NCI-H1092 (cell line): ENCODE measurements at places on chromosomes 3 and 15.
A peak's percentile ranks its signal among the peaks of the same experiment; 100 is the strongest.

DNA sequence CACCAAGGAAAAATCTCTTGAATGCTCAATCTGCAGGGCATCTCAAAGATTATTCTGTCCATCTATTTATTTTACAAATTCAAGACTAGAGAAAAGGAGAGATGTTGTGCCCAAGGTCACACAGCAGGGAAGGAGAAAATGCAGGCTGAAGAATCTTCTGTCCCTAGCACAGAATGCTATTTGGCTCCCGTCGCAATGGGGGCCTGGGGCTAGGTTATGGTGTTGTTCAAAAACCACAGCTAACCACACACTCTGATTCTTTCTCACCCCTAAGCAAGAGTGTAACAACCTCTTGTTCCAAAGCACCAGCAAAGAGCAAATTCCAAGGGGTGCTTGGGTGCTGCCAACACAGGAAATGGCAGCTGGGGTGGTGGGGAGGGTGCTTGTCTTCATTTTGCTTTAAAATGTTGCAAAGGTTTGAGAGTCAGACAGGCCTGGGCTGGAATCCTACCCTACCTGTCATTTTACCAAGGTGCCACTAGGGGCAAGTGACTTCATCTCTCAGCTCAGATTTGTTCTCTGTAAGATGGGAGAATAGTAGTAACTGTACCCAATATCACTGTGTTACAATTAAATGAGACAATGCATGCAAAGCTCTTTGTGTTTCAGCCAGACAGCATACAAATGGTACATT, 112.5 kb downstream of the ADAMTS9 start:
- DNase-seq: no peak

DNA sequence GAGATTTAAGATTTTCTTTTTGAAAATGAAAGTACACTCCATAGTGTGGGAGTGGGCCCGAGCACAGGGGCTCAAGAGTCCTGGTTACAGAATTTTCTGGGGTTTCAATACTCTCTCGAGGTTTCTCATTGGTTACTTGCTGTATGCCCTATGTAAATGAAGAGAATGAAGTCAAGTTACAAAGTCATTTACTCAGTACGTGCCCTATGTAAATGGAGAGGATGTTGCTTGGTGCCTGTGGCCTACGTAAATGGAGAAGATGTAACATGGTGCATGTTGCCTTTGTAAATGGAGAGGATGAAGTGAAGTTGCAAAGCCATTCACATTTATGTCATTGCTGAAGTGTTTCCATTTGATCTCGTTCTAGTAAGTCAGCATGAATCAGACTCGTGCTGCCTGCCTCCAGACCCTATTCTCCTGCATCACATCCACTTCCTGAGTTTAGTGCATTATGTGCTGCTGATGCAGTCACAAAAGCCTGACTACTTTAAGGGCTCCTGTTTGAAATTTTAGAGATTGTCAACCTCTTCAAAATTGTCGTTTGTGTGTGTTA, 302.0 kb downstream of the ZBBX start:
- DNase-seq: no peak

- DNase-seq: no peak
Measured at GRCh38 chr3:71254281-71255057, 329.1 kb downstream of the FOXP1 start.

GRCh38 chr3:158794936-158795518, 6.8 kb upstream of the MFSD1 start:
- peak; percentile 5 for DNase-seq

- no peak for DNase-seq
Measured at GRCh38 chr3:10666621-10667020, 149.4 kb upstream of the SLC6A11 start.

DNA sequence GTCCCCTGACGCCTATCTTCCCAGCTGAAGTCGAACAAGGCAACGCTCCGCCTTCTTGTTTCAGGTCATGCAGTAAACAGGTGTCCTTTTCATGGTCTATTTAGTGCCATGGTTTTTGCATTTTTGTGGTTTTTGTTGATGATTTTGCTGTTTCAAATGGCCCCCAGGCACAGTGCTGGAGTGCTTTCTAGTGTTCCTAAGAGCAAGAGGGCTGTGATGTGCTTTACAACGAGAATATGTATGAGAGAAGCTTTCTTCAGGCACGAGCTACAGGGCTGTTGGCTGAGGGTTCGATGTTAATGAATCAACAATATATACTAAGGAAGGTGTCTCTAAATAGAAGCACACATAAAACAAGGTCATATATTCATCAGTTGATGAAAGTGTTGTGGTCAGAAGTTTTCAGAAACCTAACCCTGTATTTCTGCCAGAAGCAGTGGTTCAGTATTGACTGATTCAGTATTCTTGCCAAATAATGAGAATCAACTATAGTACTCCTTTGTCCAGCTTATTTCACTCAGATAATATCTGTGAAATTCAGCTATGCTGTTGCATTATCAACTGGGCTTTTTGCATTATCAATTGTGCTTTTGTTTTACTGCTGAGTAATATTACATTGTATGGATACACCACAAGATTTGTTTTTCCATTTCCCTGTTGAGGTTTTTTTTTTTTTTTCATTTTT, 18.5 kb downstream of the LIMD1 start:
- no peak for DNase-seq

GRCh38 chr15:27271258-27271657, 300.3 kb downstream of the GABRG3 start:
- peak; percentile 33 for DNase-seq

DNA sequence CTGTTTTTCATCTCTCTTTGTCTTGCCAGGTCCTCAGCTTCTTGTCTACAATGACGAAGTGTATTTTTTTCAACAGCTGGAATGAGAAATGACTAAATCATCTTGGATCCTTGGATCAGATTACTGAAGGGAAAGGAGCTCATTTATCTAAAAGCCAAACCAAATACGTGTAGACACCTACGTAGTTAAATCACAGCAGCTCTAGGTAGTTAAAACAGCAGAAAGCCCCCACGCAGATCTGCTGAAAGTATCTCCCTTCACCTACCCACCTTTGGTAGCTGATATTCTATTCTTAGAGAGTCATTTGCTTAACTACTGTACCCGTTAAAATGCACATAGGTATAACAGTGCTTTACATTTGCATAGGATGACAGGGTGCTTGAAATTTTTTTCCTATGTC, 105.5 kb upstream of the WNT5A start:
- DNase-seq: no peak

DNA sequence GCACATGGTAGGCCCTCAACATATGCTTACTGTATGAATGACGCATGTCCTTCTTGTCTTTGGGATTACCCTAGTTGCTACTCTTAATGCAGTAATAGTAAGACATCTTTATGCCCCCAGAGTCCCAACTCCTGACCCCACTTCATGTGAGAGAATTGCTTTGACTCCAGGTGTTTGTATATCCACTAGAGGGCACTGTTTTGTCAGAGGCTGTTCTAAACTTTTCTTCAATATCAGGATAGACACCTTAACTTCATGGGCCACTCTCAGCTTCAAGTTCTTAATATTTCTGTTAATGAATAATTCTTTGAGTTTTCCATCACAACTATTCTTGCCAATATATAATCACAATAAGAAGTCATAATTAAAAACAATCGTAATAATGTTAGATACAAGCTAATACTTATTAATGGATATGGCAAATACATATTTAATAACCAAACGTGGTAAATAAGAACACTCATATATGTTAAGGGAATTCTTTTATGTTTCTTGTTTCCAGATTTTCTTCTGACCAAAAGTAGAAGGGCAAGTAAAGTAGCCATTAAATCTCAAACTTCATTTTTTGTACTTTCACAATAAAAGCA, 337.2 kb upstream of the DNAJC19 start:
- no peak for DNase-seq

DNA sequence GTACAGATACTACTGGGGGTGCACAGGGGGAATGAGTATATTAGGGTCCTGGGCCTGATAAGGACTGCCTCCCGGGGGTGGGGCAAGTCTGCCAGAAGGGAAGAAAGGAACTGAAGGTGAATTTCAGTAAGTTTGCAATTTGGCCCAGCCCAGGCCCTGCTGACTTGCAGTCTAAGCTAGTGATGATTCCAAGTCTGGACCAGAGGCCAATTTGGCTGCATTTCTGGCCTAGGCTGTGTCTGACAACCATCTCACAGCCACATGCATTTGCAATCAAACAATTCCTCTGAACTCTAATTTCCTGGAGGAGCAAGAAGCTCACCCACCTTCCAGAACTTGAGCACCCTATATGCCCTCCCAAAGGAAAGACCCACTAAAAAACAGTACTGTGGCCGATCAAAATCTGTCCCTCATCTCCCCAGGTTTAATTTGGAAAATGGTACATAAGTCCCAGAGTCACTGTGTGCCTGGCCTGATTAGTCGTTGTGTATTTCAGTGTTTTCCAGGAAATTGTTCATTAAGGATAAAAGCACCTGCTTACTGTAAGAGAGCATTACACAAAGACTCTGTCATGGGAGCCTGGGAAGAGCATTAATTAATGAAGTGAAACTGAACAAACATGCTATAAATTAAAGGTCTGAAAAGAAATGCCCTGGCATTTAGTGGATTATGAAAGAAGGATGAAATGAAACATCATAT, 114.5 kb downstream of the MEGF11 start:
- no peak for DNase-seq

GRCh38 chr3:150757364-150757763, 5.6 kb downstream of the SIAH2 start:
- DNase-seq: no peak
